ENCODE measurements at places on chromosomes 3 and 15.
A peak's percentile ranks its signal among the peaks of the same experiment; 100 is the strongest.

GRCh38 chr3:10532939-10533736 is 27.8 kb upstream of the ATP2B2 start:
- no peak for DNase-seq

- no peak for DNase-seq
Measured at GRCh38 chr15:35281515-35281914, 196.4 kb upstream of the NANOGP8 start.

GRCh38 chr3:17585394-17586325 is 156.8 kb downstream of the TBC1D5 start:
- DNase-seq: no peak

- peak; percentile 1 for DNase-seq
Measured at GRCh38 chr15:25170113-25170731, 215.4 kb downstream of the SNRPN start.

DNA sequence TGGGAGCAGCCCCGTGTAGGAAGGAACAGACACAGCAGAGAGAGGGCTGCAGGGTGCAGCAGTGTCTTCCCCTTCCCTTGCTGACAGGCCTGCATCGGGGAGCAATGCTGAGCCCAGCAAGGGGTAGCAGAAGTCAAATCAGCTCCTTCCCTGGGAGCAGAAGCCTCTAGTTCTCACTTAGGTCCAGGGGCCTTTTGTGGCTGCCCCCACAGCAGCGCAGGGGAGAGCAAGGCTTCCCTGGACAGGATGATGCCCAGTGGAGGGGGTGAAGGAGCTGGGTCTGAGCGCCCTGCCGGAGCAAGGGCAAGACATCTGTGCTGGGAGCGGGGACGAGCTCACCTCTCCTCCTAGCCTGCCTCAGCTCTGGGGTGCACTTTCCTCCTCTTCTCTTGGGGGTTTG is 827 bp downstream of the PLCB2 start:
- no peak for DNase-seq

DNA sequence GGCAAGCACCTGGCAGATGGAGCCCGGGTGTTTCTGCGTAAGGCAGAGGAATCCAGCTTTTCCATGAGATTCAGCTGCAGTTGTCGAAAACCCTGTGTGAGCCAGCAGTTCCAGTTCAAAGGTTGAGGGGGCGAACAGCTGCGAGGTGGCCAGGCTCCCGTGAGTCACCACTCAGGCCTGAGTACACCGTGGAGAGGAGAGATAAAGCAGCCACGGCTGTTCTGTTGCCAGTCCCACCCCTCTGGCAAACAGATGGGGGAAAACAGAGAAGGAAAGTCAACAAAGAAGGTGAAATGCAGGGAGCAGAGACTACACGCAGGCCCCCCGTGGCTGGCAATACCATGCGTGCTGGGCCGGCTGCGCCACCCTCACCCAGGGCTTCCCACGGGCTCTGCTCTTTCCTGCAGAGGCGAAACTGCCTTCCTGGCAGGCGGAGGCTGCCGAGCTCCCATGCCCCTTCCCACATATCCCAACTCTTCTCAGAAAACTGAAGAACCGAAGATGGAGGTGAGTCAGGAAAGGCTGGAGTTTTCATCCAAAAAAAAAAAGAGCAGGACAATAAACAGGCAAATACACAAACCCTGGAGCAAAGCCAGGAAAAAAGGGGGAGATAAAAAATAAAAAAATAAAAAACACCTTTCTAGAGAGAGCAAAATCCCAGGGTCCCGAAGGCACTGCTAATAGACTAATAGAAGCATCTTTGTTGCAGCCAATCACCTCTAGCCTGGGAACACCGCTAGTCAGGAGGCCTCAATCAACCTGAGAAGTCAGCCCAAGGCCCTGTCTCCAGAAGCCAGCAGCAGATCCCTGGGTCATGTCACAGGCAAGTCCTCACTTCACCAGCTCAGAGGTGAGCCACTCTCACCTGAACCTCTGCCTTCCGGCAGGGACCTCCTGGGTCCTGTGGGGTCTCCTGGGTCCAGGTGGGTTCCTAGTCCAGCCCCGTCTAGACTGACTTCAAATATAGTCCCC is 37.7 kb downstream of the FAM174B start:
- DNase-seq: no peak

GRCh38 chr3:126119976-126120375 is 36.1 kb upstream of the SLC41A3 start:
- DNase-seq: no peak

DNA sequence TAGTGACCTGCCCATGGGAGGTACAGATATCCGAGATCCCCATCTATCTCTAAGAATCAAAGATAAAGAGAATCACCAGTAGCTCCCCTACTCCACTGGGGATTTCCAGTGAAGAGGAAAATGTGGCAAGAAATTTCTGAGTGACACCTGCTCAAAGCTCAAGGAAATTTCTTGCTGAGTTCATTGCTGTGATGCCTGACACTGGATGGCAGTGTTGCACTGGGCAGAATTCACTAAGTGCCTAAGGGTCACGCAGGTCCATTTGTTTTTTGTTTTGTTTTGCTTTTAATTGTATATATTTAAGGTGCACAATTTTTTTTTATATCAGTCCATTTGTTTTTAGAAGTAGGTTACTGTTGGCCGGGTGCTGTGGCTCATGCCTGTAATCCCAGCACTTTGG is 109.5 kb upstream of the KCNAB1 start:
- no peak for DNase-seq

DNA sequence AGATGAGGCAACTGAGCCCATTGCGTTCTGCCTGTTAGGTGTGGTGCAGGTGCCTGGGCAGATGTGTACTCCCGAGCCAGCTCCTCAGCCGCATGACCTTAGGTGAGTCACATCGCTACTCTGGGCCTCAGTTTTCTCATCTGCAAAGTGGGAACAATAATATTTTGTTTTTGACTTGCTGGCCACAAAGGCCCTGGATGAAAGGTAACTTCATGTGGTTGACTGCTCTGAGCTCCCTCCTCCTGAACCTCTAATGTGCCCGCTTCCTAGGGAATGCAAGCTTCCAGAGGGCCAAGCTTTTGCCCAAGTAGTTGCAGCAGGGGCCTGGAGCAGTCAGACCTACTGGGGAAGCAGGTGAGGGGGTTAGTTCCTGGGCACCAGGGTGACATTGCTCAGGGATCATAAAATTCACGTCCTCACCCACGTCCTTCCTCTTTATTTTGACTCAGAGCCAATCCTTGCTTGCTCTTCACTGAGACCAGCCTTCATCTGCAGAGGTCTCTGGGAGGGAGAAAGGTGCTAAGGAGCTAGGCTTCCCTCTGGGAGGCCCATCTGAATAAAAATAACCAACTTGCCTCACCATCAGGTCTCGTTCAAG is 149.0 kb upstream of the TLE3 start:
- no peak for DNase-seq

GRCh38 chr3:9266716-9267115 is 17.3 kb upstream of the SRGAP3 start:
- DNase-seq: no peak

GRCh38 chr3:160210799-160211221 is 14.4 kb upstream of the C3orf80 start:
- no peak for DNase-seq

DNA sequence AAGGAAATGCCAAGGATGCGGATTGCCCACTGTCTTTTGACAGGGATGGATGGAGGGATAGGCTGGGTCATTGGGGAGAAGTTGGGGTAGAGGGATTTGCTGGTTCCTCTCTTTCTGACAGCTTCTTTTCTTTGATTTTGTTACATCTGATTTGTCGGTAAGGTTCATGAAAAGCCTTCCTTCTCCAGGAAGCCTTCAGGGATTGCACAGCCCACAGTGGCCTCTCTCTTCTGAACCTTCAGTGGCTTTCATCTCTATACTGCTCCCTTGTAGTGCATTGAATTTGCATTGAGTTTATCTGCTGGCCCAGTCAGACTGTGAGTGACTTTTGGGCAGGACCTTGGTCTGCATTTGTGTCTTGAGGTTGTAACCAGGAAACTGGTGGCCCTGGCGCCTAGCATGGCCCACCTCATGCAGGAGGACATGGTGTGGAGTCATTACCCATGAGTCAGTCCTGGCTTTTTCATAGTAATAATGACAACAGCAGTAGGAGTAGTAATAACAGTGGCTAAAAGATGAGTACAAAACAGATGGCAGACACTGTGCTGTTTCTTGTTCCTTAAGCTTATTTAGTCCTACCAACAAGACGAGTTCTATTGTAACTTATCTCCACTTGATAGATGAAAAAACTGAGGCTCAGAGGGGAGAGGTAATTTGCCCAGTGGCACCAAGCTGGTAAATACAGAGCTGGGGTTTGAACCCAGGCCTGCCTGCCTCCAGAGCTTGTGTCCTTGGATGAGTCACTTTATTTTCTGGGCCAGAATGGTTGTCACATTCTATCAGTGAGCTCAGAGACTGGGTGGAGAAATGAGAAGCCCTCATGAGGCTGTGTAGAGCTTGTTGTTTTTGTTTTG is 28.4 kb downstream of the SMAD6 start:
- no peak for DNase-seq

DNA sequence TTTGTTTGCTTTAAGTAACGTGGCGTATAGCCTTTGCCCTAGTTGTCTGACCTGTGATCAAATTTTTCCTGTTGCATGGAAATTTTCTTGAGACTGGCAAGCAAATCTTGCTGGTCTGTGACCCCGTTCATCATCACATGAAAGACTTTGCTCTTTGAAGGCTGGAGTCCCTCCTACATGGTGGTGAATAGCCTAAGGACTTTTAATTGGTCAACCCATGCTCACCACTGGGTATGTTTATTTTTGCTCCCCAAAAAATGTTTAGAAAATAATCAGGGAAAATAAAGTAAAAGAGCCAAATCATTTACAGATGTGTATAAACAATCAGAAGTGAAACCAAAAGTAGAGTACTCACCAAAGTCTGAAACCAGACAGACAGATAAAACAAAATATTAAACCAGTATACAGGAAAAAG is 1075.3 kb upstream of the ALCAM start:
- no peak for DNase-seq

DNA sequence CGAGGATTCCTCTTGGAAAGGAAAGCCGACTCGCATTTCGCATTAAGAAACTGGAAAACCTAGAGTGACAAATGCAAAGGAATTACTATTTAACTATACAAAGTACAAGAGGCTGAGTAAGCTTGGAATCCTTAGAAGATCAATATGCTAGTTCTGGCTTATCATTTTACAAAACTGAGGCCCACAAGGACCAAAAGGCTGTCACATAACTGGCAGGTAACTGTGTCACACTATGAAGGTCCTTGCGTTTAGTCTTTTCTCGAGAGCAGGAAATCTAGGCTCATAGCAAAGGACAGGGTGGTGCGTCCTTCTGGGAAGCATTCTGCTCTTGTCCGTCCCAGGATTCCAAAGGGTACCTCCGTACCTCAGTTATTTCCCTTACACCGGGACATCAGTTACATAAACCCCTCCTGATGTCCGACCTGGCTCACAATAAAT is 629 bp downstream of the RPL24 start:
- DNase-seq: no peak

DNA sequence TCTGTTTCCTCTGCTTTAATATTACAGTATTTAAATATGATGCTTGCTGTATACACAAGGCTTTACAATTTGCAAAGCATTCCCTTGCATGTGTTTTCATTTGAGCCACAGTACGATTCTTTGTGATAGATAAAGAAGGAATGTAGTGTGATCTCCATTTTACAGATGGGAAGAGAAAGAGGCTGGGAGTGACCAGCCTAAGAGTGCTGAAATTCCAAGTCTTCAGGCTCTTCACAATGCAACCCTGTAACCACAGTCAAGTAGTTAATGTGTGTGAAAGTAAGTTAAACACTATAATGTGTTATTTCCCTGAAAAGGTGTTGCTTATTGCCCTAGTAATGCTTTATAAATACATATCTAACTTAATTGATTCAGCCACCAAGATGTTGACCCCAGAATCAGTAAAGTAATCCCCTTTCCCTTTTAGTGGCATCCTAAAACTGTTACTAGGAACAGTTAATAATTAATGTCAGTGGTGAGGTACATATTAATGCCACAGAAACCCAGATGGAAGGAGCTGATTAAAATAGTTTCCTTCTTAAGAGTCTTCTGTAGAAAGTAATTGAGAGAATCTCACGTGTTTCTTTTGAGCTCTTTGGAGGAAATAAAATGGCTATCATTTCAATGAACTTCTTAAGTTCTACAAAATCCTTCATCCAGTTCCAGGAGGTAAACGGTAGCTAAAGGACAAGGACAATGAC is 110.4 kb downstream of the IL12A start:
- no peak for DNase-seq

GRCh38 chr3:172074586-172074985 is 35.2 kb downstream of the FNDC3B start:
- no peak for DNase-seq

DNA sequence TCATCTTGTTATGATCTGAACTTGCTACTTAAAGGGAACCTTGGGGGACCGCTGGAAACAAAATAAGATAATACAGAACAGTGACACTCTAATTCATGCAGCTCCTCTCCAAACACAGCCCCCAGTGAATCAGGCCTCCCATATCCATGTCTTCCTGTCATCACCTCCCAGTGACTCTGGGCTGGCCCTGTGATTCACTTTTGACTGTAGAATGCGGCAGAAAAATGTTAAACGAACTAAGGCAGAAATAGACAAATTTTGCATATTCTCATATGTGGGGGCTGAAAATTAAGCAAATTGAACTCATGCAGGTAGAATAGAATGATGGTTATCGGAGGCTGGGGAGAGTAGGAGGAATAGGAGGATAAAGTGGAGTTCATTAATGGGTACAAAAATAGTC is 20.2 kb upstream of the GADL1 start:
- DNase-seq: no peak

DNA sequence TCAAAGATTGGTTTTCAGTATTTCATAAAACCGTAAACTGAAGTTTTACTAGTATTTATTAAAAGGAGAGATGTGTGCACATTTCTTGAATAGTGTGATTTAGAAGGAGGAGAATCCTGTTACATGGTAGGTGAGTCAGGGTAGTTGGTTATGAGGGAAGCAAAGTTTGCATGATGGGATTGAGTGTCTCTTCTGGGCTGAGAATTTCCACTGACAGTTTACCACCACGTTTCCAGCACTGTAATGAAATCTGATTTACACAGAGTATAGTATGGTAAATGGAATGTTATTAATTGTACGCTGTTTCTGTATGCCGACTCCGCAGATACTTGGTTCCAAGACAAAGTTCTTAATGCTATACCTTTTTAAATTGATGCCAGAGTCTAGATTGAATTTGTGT is 1.6 kb downstream of the NECTIN3 start:
- no peak for DNase-seq

DNA sequence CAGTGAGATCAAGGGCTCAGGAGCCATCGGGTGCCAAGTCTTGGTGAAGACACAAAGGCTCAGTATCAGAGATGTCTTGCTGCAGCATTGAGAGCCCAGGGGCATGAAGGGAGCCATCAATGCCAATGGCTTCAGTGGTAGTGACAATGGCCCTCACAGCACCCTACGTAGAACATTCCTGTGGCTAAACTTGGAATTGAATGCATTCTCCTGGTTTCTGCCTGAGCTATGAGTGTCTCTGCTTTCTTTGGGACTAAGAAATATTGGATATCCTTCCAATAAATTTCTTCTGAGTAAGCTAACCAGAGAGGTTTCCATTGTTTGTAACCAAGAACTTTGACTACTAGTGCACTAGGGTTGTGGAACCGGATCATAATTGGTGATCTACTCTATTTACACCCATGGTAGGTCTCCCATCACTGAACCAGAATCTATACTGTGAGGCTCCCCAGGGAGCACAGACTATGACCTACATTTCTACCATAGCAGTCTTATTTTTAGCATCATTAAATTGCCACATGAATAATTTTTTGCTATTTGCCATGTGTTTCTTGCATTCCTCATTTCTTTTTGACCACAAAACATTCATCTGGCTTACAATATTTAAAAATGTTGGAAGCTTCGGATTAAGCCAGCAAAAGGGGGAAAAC is 31.6 kb upstream of the PDZRN3 start:
- DNase-seq: no peak

Data from stimulated activated CD4-positive, alpha-beta T cell treated with anti-CD3 and anti-CD28 coated beads, Interleukin-15, amount 100 ng/mL, for 1 hour (primary cell).